ENCODE measurements at places on chromosomes 12 and 14. TPM values are rescaled to one million over a fixed set of nuclear protein-coding genes. Genes with fewer than 3 reads are reported as not detected.

The CDC42BPB gene
- 89.3 TPM for total RNA-seq

The DBX2 gene
- total RNA-seq = not detected

The NTF3 gene
- not detected for total RNA-seq

GRCh38 chr12:43331935-43332334, 220.1 kb downstream of the ADAMTS20 start:
- no peak for DNase-seq

- peak; percentile 10 for DNase-seq
Observed at GRCh38 chr12:98374007-98374406, 141.4 kb upstream of the TMPO start.

The DNAI7 gene
- total RNA-seq = under 0.01 TPM

The ACRBP gene
- 0.51 TPM for total RNA-seq

GRCh38 chr12:69000074-69000473, 67.1 kb upstream of the CPM start:
- DNase-seq = no peak

Data from dermis microvascular lymphatic vessel endothelial cell (primary cell).